Vagina (tissue), 2 donors: ENCODE measurements at places on chromosomes 2 and 18.

- DNase-seq = no peak
Measured at GRCh38 chr2:232689152-232689910, 7.8 kb upstream of the GIGYF2 start.

DNA sequence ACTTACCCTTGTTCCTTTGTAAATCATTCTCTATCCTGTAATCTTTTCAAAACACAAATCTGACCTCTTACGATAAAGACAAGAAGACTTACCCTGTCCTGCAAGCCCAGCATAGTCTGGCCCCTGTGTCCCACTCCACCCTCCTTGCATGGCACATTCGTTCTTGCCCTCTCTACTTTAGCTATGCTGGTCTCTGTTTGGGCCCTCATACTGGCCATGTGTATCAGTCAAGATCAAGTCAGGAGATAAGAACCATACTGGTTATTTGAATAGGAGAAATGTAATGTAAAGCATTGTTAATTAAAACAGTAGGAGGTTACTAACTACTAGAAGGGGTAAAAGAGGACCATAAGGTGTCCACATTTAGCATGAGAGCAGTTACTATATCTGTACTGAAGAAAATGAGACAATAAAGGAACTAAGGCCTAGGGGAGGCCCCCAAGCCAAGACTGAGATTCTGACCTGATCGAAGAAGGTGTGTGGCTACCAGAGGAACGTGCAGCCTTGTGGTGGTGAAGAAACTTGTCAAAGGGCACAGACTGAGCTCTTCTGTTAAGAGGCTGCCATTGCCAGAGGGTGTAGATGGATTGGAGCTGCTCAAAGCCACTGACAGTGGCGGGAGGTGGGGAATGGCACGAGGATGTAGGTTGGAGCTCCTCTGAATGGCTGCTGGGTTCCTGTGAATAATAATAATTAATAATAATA lies 80.8 kb downstream of the KCTD18 start:
- no peak for DNase-seq

DNA sequence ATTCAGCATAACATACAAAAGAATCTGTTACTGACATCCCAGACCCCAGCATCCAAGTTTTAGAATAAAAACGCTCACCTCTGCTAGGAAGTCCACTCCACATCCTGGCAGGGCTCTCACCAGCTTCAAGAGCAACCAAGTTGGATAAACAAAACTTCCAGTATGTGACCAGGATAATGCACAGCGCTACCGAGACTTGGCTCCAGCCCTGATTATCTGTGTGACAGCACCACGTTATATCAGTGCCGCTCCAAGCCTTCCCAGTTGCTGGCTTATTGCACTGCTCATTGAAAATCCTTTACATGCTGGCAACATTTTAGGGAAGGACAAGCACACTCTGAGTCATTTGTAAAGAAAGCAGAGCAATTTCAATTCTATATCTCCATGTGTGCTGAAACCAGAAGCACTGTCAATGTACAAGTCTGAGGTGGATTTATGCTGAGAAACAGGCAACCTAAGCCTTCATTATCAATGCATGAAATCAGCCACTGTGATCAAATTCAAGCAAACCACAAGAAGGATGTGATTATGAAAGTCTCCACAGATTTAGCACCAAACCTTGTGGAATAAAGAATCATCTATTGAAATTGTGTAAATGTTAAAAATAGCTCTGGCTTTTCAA lies 115.7 kb downstream of the ZNF385B start:
- no peak for DNase-seq

DNA sequence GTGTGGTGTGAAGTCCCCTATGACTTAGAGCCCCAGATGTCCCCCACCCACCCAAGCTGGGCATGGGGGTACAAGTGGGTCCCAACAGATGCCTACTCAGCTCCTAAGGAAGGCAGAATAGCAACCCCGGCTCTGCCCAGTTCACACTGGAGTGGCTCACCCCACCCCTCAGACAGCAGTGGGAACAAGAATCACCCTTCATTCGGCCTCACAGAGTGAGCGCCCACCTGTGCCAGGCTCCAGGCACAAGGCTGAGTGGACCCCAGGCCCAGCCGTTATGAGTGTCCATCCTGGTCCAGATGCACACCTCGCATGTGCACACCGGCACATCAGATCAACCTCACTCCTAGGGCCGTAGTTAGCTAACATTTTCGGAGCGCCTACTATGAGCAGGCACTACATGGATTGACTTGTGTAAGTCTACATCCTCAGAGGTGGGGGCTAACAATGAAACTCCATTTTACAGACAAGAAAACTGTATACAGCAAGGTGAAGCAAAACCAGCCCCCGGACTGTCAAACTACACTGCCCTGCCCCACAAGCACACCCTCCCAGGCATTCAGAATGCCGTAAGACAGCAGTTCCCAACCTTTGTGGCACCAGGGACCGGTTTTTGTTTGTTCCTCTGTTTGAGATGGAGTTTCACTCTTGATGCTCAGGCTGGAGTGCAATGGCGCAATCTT lies 2.8 kb upstream of the ASTL start:
- no peak for DNase-seq

GRCh38 chr2:19846030-19846429 lies 55.8 kb downstream of the TTC32 start:
- DNase-seq = no peak

DNA sequence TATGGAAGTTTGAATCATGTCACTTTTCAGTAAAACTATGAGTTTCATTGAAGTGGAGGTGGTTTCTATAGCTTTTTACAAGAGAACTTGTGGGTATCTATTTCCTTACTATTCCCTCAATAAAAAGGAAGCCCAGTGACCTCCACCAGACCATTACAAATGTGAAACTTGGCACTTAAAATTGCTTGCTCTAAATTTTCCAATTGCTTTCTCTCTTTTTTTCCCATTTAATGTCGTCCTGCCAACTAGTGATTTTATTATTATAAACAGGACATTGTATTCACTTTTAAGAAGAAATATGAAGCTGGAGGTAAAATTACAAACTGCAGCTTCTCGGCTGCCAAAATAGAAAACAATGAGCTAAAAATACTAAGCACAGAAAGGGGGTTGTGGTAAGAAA lies 208.2 kb upstream of the ALPP start:
- no peak for DNase-seq
